D721Med (cell line): ENCODE measurements at places on chromosomes 16 and 17.

- no peak for DNase-seq
These were observed 1032.1 kb upstream of the RBFOX1 start for GRCh38 chr16:6300523-6300922.

GRCh38 chr16:1174477-1175357 lies 21.8 kb downstream of the CACNA1H start:
- no peak for DNase-seq

- DNase-seq, result no peak
These were observed 491 bp downstream of the USP7 start for GRCh38 chr16:8963010-8963820.

GRCh38 chr17:973053-973452 lies 6.5 kb downstream of the NXN start:
- DNase-seq, result no peak

GRCh38 chr17:77399319-77399957 lies 258.7 kb downstream of the SEC14L1 start:
- no peak for DNase-seq

- no peak for DNase-seq
These were observed 1.8 kb upstream of the TCAP start for GRCh38 chr17:39663340-39663687.

GRCh38 chr17:77644181-77645071 lies 314.1 kb upstream of the TNRC6C start:
- no peak for DNase-seq

- DNase-seq, result no peak
These were observed 48.7 kb downstream of the CPPED1 start for GRCh38 chr16:12754824-12755543.

DNA sequence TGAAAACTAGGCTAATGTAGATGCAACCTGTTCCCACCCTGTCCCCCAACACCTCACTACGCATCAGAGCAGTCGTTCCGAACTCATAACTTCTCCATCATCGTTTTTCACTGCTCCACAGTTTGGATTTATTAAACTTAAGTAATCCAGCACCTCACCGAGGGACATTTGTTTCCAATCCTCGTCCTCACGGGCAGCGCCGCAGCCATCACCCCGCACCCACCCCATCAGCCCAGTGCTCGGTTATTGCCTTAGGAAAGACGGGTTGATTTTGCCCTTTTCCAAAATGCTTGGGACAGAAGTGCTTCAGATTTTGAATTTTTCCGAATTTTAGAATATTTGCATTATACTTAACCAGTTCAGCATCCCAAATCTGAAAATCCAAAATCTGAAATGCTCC lies 71.0 kb upstream of the DOC2B start:
- DNase-seq, result no peak

GRCh38 chr16:84999200-84999599 lies 12.1 kb downstream of the ZDHHC7 start:
- no peak for DNase-seq

- DNase-seq, result no peak
These were observed 12.0 kb downstream of the PRR11 start for GRCh38 chr17:59167571-59168001.

DNA sequence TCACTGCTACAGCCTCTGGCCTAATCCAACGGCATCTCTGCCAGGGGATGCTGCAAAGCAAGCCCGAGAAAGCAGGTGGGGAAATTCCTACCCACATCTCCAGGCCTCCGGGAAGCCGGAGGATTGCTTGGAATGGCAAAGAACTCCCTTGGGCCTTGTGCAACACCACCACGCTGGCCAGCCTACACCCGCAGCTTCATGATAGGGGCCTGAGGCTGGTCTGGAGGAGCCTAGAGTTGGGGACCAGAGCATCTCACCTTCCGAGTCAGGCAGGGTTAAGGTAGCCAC lies 20.3 kb downstream of the GGA3 start:
- DNase-seq, result no peak

GRCh38 chr17:21277332-21277731 lies 7.2 kb upstream of the MAP2K3 start:
- no peak for DNase-seq

- no peak for DNase-seq
These were observed 20.2 kb upstream of the ENGASE start for GRCh38 chr17:79054200-79054960.
